Hematopoietic multipotent progenitor cell treated with erythropoietin and hydrocortisone succinate and interleukin-3 and kit ligand, for 8 days (in vitro differentiated cells): ENCODE measurements at places on chromosomes 1 and 21.

DNA sequence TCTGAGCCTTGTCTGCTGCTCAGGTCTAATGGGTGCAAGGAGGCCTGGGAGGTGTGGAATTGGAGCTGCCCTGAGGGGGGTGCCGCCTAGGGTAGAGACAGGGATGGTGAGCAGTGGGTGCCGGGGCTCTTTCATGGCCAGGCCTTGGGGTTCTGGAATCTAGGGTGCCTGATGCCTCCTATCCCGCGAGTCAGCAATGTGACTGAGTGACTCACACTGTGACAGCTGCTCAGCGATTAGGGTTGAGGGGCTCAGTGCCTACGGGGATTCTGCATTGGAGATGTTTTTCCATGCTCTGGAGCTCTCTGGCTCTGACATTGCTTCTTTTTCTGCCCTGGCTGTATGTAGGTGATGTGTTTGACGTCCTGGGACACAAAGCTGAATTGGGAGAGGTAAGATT is 16.8 kb downstream of the ATP8B2 start:
- no peak for DNase-seq

- no peak for DNase-seq
These were observed 128.0 kb upstream of the KLHDC7A start for GRCh38 chr1:18352636-18353265.

DNA sequence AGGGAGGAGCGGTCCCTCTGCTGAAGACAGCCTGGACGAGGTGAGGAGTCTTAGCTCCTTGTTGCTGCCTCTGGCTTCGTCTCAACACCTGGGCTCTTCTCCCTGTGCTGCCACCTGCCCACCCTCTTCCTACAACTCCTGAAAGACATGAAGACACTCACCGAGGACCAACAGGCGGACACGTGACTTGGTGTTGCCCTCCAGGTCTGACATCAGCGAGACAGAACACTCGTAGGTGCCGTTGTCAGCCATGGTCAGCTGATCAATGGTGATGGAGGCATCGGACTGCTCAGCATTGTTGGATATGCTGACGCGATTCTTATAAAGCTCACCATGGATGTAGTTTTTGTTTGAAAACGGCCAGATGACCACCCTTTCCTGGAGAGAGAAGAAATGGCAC is 21.4 kb downstream of the GPA33 start:
- no peak for DNase-seq

DNA sequence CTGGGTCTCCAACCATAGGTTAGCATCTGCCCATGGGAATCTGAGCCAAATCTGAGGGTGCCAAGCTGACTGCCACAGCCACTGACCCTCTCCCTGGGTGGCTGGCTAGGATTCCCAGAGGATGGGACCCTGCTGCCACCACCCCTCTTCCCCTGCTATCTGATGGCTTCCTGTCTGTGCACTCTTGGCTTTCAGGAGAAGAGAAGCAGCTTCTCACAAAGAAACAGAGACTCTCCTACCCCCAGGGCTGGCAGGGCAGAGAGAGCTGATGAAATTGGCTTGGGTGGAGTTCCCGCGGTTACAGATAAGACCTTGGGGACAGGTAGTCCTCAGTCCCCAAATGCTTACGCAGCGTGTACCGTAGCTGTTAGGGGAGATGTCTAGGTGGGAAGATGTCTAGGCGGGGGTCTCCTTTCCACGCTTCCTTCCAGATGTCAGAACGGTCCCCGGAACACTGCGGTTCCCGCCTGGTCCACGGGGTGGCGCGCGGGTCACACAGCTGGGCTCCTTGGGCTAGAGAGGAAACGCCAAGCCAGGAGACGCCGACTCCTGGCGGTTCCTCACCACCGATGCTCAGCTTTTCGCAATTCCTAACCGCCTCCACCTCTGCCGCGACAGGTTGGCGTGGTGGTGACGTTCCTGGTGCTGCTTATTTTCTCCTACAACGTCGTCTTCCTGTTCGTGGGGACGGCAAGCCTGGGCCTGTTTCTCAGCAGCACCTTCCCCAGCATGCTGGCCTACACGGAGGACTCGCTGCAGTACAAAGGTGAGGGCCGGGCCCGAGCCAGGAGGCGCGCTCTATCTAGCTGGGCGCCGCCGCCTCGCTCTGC is 40.1 kb downstream of the ELK4 start:
- DNase-seq: peak; percentile 81

DNA sequence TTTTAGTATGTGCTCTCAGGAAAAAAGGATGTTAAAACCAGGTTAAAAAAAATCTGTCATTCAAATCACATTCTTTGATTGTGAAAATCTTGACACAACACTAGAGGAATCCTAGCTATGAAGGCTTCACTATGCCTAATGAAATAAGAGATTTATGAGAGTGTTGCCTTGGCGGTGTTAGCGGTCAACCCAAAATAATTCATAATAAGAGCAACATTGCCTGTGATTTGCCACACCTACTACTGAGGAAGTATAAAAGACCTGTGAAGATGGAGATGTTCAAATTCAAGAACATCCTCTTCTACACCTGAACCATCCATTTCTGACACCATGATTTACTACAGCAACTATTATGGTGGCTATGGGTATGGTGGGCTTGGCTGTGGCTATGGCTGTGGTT is at the start of gene KRTAP20-1:
Gene KRTAP20-1, plus strand, starts transcription at position 301 of the 400 bp plus-strand sequence. Its CDS starts 30 bp downstream, at position 331.
- no peak for DNase-seq

DNA sequence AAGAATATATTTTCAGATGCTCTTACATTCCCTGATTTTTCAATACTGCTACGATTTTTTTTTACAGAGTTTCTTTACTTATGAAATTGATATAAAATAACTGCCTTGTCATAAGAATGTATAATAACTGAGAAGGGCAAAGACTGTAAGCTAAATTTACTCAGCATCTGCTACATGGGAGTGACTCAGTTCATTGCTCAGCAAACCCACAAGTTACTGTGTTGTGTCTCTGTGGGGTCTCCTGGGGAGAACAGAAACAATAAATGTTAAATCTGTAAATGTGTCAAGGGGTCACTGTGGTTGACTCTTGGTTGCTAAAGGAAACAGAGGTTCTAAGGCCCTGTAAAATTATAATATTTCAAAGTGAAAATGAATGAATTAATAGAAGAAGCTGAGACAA is 210.3 kb upstream of the CACYBP start:
- DNase-seq: no peak

DNA sequence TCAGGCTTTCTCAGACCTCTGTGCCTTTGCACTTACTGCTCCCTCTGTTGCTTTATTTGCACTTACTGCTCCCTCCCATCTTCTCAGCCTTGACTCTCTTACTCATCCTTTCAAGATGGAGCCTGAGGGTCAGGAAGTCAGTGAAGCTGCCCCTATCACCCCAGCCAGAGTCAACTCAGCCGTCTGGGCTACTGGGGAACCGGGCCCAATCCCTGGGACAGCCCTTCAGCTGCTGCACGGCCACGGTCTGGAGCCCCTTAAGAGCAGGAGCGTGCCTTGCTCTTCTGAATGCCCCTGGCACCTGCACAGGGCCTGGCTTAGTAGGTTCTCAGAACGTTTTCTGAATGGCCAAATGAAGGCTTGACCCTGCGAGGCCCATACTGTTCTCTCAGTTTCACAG is 244.4 kb downstream of the FOXD2 start:
- DNase-seq: no peak
